Fibroblast of the conjunctiva (primary cell): ENCODE measurements at places on chromosomes 7 and 10.

GRCh38 chr7:122901250-122901649, 15.0 kb upstream of the CADPS2 start:
- no peak for DNase-seq

DNA sequence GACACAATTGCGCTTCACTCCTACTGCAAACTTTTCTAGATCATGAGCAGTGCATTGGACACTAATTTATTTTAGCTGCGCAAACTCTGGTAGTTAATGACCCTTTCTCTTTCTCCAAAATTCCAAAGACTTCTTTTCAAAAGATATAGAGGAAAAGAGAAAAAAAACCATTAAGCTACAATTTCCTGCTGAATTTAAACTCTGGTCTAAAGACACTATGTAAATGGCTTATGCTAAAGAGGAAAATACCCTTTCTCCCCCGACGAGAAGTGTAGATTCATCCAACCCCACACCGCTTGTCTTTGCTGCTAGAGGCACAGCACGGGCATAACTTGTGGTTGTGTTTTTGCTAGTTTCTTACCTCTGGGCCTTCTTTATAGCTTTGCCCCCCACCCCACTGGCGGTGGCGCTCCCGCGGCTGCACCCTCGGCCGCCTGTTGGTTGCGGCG, 84.1 kb downstream of the SNX10 start:
- no peak for DNase-seq

DNA sequence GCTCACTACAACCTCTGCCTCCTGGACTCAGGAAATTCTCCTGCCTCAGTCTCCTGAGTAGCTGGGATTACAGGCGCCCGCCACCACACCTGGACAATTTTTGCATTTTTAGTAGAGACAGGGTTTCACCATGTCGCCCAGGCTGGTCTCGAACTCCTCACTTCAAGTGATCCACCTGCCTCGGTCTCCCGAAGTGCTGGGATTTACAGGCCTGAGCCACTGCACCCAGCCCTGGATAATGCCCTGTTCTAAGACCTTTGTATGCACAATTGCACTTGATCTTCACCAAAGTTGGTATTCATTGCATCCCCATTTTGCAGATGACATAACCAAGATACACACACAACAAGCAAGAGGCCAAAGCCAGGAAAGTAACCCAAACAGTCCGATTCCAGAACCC, 97.7 kb upstream of the CARD11 start:
- DNase-seq: no peak

DNA sequence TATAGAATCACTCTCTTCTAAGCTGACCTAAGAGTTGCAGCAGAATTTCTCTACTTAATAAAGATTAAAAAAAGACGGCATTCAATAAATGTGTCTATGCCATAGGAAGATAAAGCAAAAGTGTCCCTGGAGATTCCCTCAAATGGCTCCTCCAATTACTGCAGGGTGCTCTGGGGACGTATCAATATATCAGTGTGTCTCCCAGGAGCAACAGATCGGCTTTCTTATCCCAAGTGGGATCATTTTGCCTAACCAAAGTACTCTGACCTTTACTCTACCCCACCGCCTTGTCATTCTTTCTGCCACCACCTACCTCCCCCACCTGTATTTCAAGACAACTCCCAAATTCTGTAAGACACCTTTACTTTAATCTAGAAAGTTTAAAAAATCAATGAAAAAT, 202.0 kb upstream of the SEMA3C start:
- DNase-seq: no peak

GRCh38 chr10:64344211-64344610, 823.0 kb downstream of the REEP3 start:
- no peak for DNase-seq

DNA sequence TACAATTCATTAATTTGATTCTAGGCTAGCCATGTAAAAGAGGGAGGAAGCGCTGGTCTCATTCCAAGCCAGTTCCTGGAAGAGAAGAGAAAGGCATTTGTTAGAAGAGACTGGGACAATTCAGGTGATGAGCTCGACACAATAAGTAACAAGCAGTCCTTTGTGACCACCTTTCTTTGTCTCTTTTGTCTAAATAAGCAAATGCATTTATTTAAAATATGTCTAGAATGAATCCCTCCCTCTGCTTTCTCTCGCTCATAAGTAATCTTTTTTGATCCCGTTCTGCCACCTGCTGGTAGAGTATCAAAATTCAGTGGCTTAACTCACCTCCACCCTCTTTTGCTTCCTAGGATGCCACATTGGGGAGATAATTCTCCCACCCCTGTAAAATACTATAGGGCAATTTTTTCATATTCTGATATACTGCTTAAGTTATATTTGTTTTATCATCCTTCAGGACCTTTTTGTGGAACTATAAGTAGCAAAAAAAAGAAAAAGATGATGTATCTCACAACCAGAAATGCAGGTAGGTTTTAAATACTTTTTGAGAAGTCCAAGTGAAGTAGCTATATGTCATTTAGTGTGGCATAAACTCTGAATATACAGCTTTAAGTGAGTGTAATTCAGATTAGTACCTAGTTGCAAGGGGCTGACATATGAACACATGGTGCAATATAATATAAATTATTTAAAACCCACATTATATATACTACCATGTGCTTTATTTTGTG, 91.5 kb downstream of the GSDME start:
- peak; percentile 39 for DNase-seq

- DNase-seq: no peak
Observed at GRCh38 chr7:131844369-131844768, 287.9 kb upstream of the PODXL start.

DNA sequence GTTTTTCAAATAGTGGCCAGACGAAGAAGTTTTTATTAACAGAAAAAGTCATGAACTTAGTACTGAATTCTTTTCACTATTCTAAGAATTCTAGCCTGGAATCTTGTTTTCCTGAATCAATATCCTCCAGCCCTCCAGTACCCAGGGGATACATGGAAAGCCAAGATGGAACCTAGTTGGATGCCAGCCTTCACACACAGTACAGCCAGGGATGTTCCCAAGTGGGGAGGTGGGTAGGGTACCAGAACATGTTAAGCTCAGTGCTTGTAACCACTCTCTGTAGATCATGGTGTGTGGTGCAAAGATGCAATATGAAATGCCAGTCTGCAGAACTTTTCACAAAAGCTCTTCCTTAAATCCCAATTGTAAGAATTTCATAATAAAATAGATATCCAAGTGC, 128.0 kb downstream of the POU6F2 start:
- DNase-seq: no peak

DNA sequence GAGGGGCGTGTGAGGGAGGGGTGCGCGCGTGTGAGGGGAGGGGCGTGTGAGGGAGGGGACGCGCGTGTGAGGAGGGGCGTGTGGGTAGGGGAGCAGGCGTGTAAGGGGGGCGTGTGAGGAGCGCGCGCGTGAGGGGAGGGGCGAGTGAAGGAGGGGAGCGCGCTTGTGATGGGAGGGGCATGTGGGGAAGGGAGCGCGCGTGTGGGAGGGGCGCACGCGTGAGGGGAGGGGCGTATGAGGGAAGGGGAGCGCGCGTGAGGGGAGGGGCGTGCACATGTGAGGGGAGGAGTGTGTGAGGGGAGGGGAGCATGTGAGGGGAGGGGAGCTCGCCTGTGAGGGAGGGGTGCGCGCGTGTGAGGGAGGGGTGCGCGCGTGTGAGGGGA, 19.1 kb downstream of the MXI1 start:
- peak; percentile 86 for DNase-seq

- no peak for DNase-seq
Observed at GRCh38 chr10:78458983-78459638, 425.4 kb downstream of the RPS24 start.

DNA sequence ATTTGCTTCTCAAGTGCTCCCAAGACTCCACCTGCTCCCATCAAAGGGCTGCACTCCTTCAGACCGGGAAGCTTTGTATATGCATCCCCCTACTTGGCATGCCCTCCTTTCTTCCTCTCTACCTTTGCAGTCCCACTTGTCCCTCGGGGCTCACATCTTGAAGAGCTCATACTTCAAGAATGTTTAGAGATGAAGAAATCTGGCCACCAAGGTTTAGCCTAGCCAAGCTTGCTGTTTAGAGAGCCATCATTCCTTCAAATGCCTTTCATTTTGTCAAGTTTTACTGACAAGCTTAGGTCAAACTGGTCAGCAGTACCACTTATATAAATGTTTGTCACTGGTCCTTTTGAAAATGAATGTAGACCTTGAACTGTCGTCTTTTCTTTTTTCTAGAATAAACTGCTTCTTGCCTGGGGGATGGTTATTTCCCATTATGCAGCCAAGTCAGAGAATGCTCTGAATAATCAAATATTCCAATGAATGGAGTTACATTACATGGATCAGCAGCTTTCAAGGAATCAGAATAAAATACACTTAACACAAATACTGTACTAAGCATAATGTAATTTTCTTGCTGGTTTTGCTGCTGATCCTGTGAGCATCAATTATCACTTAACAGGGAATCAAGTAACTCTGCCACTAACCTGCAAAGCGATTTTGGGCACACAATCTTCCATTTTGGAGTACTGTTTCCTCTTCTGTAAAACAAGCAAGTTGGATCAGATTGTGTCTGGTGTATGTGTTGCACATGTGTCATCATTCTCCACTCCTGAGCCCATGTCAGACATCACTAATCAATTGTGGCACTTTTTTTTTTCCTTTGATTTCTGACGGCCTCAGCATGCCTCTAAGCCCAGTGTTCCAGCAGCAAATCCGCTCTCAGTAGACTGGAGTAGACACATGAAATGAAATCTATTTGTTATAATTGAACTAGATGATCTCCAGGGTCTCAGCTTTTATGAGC, 357.9 kb downstream of the PTEN start:
- DNase-seq: no peak

DNA sequence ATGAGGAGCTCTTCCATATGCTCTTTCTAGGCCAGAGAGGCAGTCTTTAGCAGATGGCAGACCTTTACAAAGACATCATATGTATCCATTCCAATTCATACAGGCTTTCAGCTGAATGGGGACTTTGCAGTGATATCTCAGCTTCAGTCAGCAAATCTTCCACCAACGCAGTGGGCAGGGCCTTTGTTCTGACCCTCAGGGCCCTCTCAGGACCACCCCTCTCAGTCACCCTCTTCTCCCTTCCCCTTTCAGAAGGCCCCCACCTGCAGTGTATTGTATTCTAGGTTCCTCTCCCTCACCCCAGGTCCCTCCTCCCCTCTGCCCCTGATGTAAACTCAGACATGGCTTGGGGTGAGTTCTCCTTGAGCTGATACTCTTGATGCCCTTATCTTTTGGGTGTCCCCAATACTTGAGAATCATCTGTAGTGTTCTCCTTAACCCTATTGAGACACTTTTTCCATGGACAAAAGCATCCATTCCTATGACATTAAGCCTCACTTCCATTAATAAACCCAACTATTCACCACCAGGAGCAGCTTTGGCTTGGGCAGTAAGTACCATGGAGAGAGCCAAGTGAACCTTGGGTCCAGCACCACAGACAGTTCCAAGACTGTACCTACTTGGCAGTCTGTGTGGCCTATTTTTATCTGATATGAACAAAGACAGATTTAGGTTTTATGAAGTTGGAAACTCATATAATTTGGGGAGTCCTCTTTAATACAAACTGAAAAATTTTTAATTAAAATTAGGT, 62.7 kb downstream of the ADCYAP1R1 start:
- peak; percentile 5 for DNase-seq

GRCh38 chr7:105655500-105656380, 74.4 kb upstream of the EFCAB10 start:
- DNase-seq: no peak

DNA sequence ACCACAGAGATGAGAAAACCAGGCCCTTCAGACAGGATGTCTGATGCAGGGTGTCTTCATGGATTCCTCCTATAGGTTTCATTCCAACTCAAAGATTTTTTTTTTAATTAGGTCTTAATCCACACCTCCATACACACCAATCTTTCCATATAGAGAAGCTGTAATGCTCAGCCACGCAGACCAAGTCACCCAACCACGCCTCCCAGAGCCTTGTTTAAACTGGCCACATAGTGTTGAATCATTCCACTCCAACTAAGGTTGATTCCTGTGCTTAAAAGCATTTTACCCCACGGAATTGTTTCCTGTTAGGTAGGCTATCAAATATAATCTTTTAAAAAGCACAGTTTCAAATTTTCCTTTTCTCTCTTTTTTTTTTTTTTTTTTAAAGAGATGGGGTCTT, 153.6 kb downstream of the TYW1B start:
- no peak for DNase-seq

- no peak for DNase-seq
Observed at GRCh38 chr10:116233230-116233629, 39.8 kb downstream of the GFRA1 start.

DNA sequence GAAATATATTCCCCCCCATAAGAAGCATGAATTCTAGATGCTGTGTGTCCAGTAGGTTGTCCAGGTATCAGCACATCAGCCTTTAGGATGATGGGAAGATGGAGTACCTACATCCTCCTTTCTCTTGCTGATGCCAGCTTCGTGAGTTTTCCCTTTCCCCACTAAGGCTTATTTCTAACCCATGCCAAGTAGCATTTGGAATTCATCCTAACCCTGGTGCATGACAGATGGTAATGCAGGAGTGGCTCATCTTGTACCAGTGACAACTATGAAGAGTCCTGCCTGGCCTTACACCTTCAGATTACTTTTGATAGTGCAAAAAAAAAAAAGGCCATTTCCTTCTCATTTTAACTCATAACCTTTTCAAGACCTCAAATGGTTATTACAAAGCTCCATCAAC, 58.7 kb downstream of the ARHGAP21 start:
- DNase-seq: no peak

DNA sequence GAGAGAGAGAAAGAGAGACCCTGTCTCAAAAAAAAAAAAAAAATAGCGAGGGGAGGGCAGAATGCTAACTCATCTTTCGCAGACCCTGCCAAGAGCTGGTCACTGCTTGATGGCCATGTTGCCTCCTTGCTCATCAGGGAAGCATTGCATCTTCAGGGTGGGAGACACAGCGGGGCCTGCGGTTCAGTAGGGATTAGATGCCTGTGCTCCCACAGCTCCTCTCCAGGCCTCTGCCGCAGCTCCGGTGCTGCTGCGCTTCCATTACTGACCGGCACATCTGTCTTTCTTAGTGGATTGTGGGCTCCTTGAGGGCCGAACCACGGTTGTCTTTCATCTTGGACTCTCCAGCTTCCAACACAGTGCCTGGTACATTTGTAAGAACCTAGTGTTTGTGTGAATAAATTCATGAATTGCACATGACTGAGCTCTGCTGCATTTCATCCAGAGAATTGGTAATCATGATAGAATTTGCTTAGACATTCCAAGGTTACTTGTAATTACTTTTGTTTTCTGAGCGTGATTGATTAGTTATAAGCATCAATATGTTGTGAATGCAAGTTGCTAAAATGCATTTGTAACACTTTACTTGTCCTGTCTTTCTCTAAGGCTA, 16.8 kb downstream of the HK1 start:
- no peak for DNase-seq

GRCh38 chr10:113631684-113632367, 32.0 kb downstream of the NRAP start:
- no peak for DNase-seq

GRCh38 chr10:132705173-132705572, 80.8 kb downstream of the NKX6-2 start:
- no peak for DNase-seq

- no peak for DNase-seq
Observed at GRCh38 chr7:15837306-15837950, 150.9 kb upstream of the MEOX2 start.

DNA sequence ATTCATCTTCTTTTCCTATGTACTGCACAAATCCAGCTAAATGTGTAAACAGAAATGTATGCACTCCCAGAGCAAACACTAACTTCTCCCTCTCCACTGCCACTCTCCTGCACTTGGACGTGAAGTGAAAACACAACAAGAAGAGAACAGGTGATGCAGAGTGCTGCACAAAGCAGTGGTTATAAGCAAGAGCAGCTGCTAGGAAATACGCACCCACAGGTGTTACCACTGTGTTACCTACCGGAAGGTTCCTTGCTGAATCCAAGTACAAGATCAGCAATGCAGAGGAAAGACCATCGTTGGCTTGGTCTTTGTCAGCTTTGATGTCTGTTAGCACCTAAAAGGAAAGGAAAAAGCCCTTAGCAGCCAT, 54.6 kb upstream of the NCAPG2 start:
- DNase-seq: no peak
